COR-L47 (cell line): ENCODE measurements at places on chromosomes 3 and 15.
A peak's percentile ranks its signal among the peaks of the same experiment; 100 is the strongest.

GRCh38 chr15:52523192-52523591, 5.5 kb downstream of the MYO5A start:
- no peak for DNase-seq

GRCh38 chr3:159451067-159451466, 537.6 kb upstream of the IL12A start:
- DNase-seq, result peak; percentile 38

GRCh38 chr15:99187936-99188335, 61.4 kb downstream of the TTC23 start:
- no peak for DNase-seq

DNA sequence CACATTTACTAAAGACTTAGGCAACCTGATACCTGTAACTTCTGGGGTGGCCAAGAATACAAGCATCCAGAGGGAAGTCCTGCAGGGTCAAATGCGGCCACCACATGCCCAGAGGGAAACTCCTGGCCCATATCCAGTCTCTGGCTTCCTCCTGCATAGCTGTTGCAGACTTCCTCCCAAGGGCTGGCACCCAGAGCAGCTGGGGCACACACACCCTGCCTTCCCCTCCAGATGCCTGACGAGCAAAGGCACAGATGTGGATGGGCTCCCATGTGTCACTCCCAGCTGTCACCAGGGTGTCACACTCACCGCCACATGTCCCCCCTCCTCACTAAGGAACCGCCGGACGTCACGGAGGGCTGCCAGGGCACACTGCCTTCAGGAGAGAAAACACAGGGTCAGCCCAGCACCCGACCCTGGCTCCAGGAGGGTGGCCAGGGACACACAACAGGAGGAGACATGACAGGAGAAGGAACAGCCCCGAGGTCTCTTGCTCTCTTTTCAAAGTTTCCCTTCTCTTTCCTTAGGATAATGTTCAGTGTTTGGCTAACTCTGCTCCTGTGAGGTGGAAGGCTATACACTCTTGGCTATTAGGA, 13.2 kb downstream of the PFKFB4 start:
- DNase-seq, result no peak

- DNase-seq, result no peak
These were observed 15.7 kb downstream of the GK5 start for GRCh38 chr3:142209655-142210054.

DNA sequence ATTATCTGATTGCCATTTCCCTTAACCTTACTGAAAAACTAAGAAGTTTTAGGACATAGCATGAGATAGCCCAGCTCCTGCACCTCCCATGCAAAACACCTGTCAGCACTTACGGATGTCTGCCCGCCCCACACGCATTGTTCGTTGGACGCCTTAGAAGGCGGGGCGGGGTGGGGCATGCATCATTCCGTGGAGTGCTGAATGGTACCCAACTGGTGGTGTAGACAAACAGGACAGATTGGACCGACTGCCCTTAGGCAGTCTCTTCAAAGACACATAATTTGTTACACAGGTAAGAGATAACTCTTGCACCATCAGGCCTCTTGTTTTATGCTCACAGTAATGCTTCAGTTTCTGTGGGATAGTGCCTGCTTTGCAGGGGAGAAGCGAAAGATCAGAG, 93.8 kb downstream of the SMAD6 start:
- no peak for DNase-seq

DNA sequence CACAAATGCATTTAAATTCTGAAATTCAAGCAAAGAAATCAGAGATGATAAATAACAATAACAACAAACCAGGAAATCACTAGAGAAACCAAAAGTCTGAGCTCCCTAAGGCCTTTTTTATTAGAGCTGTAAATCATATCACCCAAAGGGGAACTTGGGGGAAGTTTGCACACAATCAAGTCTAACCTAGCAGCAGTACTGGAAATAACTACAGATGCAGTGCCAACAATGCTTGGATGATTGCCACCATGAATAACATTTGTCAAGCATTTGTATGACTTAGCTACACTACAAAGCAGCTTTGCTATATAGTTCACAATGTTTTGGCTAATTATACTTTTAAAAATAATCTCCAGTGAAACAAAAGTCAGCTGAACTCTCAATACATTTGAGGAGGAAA, 27.8 kb downstream of the SHQ1 start:
- DNase-seq, result peak; percentile 11

- no peak for DNase-seq
These were observed 58.0 kb downstream of the FAM174B start for GRCh38 chr15:92597548-92597947.

DNA sequence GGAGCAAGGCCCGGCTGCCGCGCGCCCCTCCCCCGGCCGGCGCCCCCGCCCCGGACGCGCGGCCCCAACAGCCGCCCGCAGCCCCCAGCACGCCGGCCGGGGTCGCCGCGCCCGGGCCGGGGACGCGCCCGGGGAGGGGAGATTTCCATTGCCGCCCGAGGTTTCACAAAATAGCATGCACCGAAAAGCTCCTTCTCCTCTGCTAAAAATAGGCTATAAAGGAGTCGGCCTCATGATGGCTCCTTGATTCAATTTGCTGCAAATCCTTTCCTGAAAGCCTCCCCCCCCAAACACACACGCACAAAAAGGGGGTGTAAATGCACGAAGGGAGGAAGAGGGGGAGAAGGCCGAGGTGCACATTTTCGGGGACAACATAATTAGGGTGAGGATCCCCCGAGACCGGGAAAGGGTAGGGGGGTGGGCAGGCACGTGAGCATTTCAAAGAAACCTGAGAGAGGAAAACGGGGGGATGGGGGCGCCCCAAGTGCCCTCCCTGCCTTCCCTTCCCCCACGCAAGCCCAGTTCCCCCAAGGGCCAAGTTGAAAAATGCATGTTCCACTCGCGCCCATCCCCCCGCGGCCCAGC, 734 bp downstream of the TBL1XR1 start:
- DNase-seq, result peak; percentile 66

GRCh38 chr3:42501321-42501680, 1.1 kb upstream of the VIPR1 start:
- DNase-seq, result no peak

- no peak for DNase-seq
These were observed 39.7 kb upstream of the SLC2A2 start for GRCh38 chr3:171066206-171066605.

DNA sequence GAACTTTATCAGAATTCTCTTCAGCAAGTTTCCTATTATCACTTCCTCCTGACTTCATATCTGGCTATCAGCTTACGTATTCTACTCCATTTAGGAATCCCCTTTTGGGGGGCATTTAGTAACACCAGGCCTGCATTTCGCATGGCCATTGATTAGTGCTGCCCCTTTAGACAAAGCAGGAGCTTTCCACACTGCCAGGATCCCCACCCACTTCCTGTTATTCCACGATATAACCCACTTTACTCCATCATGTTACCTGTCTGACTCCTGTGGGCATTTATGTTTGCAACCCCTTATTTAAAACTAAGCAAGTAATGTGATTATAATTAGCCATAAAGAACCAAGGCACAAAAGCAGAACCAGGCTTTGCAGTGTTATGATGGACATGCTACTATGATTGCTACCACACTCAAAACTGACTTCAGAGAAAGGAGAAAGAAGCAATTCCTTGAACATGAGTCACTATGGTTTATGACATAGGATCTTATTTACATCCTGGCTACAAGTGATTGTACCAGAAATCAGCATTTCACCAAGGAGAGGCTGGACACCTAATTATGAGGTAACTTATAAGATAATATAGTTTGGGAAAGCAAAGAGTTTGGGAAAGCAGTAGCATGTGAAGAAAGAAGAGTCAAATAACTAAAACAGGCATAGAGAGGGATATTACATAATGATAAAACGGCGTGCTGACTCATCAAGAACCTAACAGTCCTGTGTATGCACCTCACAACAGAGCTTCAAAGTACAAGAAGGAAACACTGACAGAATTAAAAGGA, 96.3 kb downstream of the IGSF11 start:
- DNase-seq, result no peak

- DNase-seq, result no peak
These were observed 22.8 kb upstream of the FGD5 start for GRCh38 chr3:14795996-14796395.

GRCh38 chr3:35141406-35141805, 497.9 kb upstream of the ARPP21 start:
- DNase-seq, result no peak

DNA sequence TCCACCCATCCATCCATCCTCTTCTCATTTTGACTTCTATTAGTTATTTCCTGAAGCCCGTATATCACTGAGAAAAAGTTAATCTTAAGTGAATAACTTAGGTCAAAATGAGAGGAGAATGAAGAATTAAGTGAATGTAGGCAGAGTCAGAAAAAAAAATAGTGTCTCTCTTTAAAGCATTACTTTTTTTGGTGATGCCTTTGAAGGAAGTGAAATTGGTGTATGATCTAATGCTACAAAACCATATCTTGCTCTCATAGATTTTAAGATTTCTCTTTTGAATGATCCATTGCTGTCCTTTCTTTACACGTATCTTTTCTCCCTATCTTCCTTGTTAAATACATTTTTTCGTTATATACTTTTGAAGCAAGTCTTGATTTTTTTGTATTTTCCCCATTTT, 23.4 kb downstream of the FNDC3B start:
- no peak for DNase-seq

- DNase-seq, result no peak
These were observed 6.4 kb downstream of the TLR9 start for GRCh38 chr3:52218937-52219650.

- DNase-seq, result no peak
These were observed 14.1 kb downstream of the APH1B start for GRCh38 chr15:63291507-63291906.

DNA sequence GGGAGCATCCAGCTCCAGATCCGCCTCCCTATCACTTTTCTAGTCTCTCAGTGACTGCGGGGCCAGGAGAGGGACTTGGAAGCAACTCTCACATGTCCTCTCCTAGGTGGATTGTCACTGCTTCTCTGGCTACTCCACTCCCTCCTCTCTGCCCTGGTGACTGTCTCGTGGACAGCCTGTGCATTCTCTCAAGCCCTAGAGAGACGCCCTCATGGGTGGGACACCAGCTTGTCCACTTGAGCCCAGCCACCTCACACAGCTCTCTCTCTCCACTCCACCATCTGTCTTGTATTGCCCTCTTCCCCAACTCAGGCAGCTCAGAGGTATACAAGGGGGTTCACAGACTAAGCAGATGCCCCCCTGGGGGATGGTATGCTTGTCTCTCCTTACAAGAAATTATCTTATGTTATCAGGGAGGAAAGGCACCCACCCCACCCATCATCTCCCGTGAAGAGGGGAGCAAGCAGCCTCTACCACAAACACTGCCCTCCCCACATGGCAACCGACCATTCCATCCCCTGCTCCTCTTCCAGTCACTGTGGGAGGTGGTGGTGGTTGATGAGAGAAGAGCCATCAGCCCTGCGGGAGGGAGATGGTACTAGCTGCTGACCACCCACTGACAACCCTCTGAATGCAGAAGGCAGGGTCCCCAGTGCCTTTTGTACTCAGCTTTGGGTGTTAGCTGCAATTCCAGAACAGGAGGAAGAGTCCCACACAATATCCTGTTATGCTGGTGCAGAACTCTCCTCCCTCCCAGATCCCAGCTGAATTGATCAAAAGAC, 15.5 kb upstream of the LOXL1 start:
- DNase-seq, result no peak

- DNase-seq, result peak; percentile 36
These were observed 326.0 kb upstream of the SGO1 start for GRCh38 chr3:20511863-20512505.

DNA sequence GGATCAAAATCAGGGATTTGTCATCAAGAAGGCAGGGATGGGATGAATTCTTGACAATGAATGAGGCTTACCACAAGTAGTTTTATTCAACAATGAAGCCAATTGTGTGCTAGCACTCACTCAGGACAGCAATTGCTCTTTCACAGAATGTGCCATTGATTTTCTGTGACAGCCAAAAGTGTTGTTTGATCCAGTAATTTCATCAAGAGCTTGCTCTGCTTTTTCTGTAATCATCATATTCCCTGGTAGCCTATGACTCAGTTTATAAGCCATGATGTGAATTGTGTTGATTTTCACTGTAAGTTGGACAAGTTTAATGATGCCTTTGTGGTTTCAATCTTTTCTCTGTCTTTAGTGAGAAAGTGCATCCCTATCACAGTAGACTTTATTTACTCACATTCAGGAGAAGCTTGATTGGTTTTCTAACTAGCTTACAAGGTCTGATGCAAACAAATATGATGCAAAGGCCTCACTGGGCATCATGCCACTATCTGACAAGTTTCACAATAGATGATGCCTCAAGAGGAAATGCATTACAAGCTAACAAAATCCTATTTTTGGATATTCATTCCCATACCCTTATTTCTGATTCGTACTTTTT, 13.6 kb upstream of the CSRNP1 start:
- no peak for DNase-seq

- DNase-seq, result no peak
These were observed 440.9 kb downstream of the FOXP1 start for GRCh38 chr3:71142441-71143161.

- no peak for DNase-seq
These were observed 71.5 kb upstream of the GALNT15 start for GRCh38 chr3:16102905-16103364.

DNA sequence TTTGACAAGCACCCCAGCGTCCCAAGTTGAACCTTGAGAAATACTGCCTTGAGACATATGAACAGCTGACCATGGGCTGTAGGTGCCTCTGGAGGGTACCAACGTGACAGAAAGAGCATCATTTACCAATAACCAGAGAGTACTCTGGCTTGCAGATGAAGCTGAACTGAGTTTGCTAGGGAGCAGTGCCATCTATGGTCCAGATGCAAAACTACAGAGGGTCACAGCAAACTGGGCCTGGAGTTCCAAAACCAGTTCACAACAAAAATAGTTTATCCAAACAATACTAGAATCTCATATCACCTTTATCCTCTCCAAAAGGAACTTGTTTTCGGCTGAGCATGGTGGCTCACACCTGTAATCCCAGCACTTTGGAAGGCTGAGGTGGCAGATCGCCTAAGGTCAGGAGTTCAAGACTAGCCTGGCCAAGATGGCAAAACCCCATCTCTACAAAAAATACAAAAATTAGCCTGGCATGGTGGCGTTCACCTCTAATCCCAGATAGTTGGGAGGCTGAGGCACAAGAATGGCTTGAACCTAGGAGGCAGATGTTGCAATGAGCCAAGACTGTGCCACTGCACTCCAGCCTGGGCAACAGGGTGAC, 69.3 kb downstream of the CHAC1 start:
- peak; percentile 40 for DNase-seq

DNA sequence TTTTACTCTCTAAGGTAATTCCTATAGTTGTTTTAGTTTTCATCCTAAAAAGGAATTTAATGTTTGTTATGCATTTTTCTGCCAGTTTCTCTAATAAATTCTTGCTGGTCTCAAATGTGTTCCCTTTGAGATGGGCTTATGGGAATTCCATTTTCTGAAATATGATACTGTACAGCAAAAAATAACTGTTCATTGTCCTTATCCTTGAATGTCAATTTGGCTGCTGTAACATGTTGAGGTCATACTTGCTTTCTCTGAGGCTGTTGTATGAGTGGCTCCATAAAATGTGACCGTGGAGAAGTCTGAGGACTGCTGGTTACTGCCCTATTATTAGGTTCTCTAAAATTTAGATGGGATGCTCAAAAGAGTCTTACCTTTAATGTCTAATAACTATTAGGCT, 266.5 kb downstream of the ADAMTS17 start:
- no peak for DNase-seq
